ENCODE measurements at places on chromosomes 11 and 22.

- H3K4me1 ChIP-seq: no peaks in the 10 kb centered on the region
- no peak overlapping the region for H3K4me3 ChIP-seq
- no peaks in the 10 kb centered on the region for H3K36me3 ChIP-seq
- DNase-seq: no peak
- no peak overlapping the region for H3K27ac ChIP-seq
Observed at GRCh38 chr11:13851691-13852090, 110.8 kb upstream of the SPON1 start.

DNA sequence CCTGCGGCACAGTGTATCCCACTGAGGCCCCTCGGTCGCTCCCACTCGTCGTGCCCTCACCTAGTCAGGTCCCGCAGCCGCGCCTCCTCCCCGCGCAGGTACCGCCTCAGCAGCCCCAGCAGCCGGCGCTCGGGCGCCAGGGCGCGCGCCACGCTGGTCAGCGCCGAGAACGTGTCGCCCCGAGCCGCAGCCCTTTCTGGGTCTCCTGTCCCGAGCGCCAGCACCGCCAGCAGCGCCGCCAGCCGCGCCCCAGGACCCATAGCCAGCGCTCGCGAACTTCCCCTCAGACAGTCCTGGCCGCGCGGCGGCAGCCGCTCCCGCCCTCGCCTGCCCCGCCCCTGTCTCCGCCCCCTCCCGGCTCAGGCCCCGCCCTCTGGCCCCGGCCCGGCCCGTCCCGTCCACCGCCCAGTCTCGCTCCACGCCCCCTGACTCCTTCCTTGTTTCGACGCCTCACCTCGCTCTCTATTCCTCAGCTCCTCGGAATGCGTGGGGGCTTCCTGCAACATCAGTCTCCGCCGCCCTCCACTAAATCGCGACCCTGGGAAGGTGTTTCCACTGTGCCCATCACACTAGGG, at the start of gene P4HA3:
Gene P4HA3 (minus strand): TSS at position 289 of the 575 bp plus-strand sequence. CDS start 29 bp downstream, at position 260.
- peak; percentile 95 for DNase-seq
- no peaks in the 10 kb centered on the region for H3K36me3 ChIP-seq
- H3K27me3 ChIP-seq: no peaks in the 10 kb centered on the region
- peaks cover 15% of the 10 kb centered on the region for H3K4me1 ChIP-seq

DNA sequence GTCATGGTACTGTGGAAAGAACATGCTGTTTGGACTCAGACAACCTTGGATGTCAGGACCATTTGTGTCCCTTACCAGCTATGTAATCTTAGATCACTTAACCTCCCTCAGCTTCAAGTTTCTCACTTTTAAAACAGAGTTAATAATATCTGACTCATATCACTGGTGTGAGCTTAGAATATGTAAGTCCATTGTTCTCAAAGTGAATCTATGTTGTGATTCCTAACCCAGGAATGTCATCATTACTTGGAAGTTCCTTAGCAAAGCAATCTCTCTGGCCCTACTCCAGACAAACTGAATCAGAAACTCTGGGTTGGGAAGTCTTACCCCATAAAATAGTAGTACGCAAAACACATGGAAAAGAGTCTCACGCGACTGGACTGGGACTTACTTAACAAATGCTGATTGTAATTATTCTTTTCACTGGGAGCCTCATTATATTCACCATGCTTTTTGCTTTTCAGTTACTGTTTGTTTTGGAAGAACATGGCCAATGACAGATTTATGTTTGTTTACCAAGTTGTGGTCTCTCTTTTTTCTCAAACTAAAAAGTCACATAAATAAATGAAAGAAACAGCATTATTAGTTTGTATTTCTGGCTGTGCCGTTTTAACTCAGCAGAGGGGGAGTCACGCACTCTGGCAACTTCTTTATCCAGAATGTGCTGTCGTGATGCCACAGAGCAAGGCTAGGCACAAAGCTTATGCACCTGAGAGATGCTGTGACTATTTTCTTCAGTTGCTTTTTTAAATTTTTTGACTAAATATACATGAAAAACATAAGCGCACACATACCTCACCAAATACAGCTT, 217.7 kb upstream of the CTSC start:
- peak overlapping the region; percentile 91 for H3K27ac ChIP-seq
- no peaks in the 10 kb centered on the region for H3K36me3 ChIP-seq
- peak overlapping the region; percentile 2 for H3K4me3 ChIP-seq
- H3K27me3 ChIP-seq: no peaks in the 10 kb centered on the region
- DNase-seq: peak; percentile 48

GRCh38 chr11:88950975-88951374, 114.8 kb downstream of the GRM5 start:
- no peaks in the 10 kb centered on the region for H3K4me1 ChIP-seq
- H3K36me3 ChIP-seq: no peaks in the 10 kb centered on the region
- no peak for DNase-seq

- no peaks in the 10 kb centered on the region for H3K27me3 ChIP-seq
- H3K27ac ChIP-seq: peak overlapping the region; percentile 9
- DNase-seq: no peak
- H3K4me1 ChIP-seq: peaks cover 13% of the 10 kb centered on the region
Observed at GRCh38 chr11:17985517-17985916, 27.3 kb downstream of the SERGEF start.

DNA sequence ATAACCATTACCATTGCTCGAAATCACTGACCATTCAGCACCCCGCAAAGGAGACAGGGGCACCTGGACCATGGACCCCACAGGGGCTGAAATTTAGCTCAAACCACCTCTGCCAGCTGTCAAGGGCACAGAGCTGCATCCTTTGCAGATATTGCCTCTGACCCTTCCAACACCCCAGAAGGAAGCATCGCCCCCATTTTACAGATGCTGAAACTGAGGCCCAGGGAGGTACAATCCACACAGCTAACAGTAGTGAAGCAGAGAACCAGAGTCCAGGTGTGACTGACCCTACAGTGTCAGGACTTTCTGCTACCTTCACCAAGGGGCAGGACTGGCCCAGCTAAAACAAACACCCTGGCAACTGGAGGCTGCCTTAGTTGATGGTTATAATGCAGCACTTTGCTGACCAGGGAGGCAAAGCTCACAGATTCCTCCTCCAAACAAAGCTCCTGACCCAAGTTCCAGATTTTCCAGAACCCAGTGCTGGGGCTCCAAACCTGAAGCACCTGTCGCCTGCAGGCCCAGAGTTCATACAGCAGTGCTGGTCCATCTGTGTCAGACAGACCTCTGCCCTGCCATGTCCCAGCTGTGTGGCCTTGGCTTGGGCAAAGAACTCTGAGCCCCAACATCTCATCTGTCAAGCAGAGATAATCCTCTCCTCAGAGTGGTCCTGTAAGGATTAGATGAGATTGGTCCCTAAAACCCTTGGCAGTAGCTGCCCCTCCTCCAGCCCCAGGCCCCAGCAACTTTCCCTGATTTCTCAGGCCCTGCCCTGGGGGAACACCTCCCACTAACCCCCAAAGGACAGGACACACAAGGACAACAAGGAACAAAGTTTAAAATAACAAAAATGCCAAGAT, 15.2 kb upstream of the ARAP1 start:
- H3K27me3 ChIP-seq: no peaks in the 10 kb centered on the region
- no peak overlapping the region for H3K4me3 ChIP-seq
- no peaks in the 10 kb centered on the region for H3K36me3 ChIP-seq
- H3K27ac ChIP-seq: no peak overlapping the region
- DNase-seq: no peak

- no peak for DNase-seq
- no peak overlapping the region for H3K27ac ChIP-seq
- H3K4me1 ChIP-seq: no peaks in the 10 kb centered on the region
Observed at GRCh38 chr11:113991170-113991569, 16.3 kb downstream of the HTR3A start.

GRCh38 chr11:57762235-57762861, 746 bp downstream of the CTNND1 start:
- peaks cover 4% of the 10 kb centered on the region for H3K36me3 ChIP-seq
- DNase-seq: peak; percentile 76
- peak overlapping the region; percentile 78 for H3K4me3 ChIP-seq
- H3K4me1 ChIP-seq: peaks cover 20% of the 10 kb centered on the region

DNA sequence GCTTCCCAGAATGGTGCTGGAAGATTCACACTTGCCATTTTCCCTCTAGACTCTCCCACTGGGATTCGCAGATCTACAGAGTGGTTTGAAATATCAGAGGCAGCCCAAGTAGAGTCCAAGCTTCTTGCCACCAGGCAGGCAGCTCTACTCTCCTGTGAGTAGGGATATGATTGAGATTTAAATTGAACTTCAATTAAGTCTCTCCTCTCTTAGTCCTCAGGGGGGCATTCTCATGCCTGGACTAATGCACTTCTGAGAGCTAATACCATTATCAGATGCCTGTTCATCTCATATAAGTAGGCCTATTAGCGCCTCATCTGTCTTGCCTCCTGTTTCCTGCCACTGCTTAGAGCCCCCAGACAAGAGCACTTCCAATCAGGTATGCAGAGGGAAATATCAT, 25.5 kb upstream of the AMPD3 start:
- no peak for DNase-seq
- no peaks in the 10 kb centered on the region for H3K36me3 ChIP-seq
- H3K4me1 ChIP-seq: peaks cover 4% of the 10 kb centered on the region
- H3K27me3 ChIP-seq: no peaks in the 10 kb centered on the region
- no peak overlapping the region for H3K4me3 ChIP-seq
- H3K27ac ChIP-seq: no peak overlapping the region

GRCh38 chr11:83004746-83005556, 66.7 kb downstream of the RAB30 start:
- H3K36me3 ChIP-seq: no peaks in the 10 kb centered on the region
- H3K4me1 ChIP-seq: peaks cover 13% of the 10 kb centered on the region
- DNase-seq: no peak
- H3K27me3 ChIP-seq: no peaks in the 10 kb centered on the region
- H3K27ac ChIP-seq: no peak overlapping the region

- no peak overlapping the region for H3K27ac ChIP-seq
- peaks cover 15% of the 10 kb centered on the region for H3K36me3 ChIP-seq
- peaks cover 17% of the 10 kb centered on the region for H3K4me1 ChIP-seq
- no peak overlapping the region for H3K4me3 ChIP-seq
- no peaks in the 10 kb centered on the region for H3K27me3 ChIP-seq
Observed at GRCh38 chr22:20945578-20945934, 21.5 kb upstream of the AIFM3 start.

DNA sequence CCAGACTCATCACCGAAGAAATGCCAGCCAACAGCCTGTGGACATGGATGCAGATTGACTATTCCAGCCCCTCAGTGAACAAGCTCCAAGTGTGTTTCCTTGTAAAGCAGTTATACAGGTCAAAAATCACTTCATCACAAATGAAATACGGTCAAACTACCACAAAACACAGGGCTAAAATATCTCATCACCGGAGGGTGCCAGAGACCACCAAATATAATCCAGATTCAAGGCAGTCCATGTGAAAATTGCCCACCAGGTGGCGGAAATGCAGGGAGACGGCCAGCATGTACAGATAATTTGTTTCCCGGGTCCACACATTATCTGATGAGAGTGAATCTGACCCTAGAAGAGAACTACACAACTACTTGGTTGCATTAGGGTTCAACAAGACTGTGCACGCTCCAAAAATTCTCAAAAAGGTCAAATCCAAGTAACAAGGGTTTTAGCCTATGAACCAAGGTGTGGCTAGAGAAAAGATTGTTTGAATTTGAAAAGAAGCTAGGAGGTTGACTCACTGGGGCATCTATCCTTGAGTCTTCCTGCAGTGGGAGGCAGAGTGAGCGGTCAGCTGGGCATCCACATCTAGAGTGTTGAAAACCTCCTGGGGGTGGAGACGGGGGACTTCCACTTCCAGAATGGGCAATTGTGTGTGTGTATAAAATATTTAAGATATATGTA, 71.7 kb downstream of the IGLL5 start:
- H3K4me1 ChIP-seq: no peaks in the 10 kb centered on the region
- H3K27me3 ChIP-seq: peaks cover 5% of the 10 kb centered on the region
- H3K27ac ChIP-seq: no peak overlapping the region
- no peaks in the 10 kb centered on the region for H3K36me3 ChIP-seq

DNA sequence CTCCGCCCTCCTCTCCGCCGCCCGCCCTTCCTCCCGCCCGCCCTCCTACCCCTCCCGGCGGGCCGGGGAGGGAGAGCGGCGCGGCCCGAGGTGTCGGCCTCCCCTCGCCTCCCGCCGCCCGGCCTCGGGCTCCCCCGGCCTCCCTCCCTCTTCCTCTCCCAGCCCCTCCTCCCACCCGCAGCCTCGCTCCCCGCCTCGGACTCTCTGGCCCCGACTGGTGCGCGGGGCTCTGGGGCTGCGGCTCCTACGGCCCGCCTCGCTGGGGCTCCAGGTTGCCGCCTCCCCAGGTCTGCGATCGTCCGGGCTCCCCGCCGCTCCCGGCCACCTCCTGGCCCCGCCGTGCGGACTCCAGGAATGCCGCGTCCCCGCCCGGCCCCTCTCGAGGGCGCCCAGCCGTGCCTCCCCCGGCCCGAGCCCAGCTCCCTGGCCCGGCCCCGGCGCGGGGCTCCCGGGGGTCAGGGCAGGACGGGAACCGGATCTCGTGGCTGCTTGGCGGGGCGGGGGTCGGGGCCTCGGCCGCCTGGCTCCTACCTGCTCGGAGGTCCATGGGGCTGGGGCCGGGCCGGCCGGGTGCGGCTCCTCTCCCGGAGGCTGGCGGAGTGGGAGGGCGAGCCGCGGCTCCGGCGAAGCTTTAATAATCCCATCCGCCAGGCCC, at the start of gene CLCF1:
Gene CLCF1 (minus strand): TSS at position 606 of the 655 bp plus-strand sequence. CDS start 59 bp downstream, at position 547.
- H3K4me3 ChIP-seq: peak within 1 kb of the TSS; percentile 85
- peak within 1 kb of the TSS; percentile 98 for H3K27ac ChIP-seq
- peaks cover 60% of the 10 kb centered on the region for H3K4me1 ChIP-seq
- DNase-seq: peak; percentile 97
- H3K36me3 ChIP-seq: no peaks in the 10 kb centered on the region

- peak; percentile 49 for DNase-seq
- H3K27ac ChIP-seq: no peak overlapping the region
- peaks cover 12% of the 10 kb centered on the region for H3K36me3 ChIP-seq
- no peaks in the 10 kb centered on the region for H3K27me3 ChIP-seq
- no peak overlapping the region for H3K4me3 ChIP-seq
Observed at GRCh38 chr11:1888811-1889210, 2.9 kb downstream of the PRR33 start.

DNA sequence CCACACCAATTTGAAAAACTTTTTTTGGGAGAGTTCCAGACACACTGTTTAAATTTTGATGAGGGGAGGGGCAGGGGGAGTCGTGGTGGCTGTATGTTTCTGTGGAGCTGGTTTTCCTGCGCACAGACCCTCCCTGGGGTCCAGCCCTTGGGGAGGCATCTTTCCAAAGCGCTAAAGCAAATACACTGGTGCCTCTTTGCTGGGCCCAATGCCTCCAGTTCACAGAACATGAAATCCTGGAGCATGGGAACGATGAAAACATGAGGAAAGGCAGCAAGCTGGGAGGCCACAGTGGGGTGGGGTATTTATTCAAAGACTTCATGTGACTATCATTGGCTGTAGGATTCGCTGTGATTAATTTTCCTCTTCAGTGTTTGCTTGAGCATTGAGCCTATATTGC, 135.3 kb downstream of the CCDC34 start:
- no peaks in the 10 kb centered on the region for H3K27me3 ChIP-seq
- peaks cover 28% of the 10 kb centered on the region for H3K4me1 ChIP-seq
- no peak for DNase-seq
- H3K36me3 ChIP-seq: peaks cover 3% of the 10 kb centered on the region
